ENCODE measurements at places on chromosomes 11 and 22.

DNA sequence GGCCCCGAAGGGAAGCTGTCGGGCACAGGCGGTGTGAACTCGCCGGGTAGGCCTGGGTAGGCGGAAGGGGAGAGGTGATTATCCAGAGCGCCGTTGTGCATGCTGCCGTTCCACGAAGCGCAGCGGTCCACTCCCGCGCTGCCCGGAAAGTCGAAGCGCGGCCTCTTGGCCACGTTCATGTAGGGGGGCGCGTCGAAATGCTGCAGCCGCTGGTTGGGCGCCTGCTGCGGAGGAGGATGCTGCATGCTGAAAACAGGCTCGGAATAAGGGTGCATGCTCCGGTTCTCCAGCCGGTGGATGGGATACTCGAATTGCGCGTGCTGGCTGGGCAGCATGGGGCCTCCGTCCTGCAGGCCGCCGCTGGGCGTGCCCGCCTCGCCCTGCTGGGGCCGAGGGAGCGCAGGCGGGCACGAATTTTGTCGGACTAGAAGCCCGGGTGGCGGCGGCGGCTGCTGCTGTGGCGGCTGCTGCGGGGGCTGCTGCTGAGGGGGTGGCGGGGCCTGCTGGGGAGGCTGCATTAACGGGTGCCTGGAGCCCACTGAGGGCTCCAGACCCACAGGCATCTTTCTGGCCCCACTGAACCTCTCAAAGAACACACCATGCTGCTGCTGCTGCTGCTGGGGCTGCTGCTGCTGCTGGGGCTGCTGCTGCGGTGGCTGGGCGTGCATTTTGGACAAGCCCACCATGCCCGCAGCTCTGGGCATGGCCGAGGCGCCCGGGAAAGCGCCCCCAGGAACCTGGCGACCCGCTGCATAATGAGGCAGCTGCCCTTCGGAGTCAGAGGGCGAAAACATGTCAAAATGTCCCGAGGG lies 2.3 kb downstream of the MN1 start:
- DNase-seq = no peak

DNA sequence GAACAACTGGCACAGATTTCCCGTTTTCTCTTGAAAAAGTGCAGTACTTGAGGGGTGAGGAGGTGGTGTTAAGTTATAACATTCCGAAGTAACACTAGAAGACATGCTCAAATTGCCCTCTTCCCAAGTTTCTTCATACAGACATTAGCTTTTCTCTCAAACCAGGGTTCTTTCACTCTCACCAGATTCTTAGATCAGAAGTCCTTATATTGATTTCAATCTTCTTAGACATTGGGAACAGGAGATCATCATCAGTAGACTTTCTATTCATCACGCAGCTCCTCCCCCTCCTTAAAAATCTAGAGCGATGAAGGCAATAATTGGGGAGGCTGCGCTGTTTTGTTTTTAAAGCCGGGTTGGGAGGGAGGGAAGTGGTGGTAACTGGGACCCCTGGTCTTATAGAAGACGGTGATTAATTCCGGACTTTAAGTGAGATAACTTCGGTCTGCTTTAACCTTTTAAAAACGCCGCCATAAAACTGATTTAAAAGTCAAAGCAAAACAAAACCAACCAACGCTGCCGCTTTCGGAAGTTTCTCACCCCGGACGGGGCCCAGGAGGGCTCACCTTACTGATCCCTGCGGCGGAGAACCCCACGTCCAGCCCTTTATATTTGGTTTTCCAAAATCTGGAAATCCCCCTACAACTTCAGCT lies 665 bp downstream of the USP28 start:
- DNase-seq = no peak

DNA sequence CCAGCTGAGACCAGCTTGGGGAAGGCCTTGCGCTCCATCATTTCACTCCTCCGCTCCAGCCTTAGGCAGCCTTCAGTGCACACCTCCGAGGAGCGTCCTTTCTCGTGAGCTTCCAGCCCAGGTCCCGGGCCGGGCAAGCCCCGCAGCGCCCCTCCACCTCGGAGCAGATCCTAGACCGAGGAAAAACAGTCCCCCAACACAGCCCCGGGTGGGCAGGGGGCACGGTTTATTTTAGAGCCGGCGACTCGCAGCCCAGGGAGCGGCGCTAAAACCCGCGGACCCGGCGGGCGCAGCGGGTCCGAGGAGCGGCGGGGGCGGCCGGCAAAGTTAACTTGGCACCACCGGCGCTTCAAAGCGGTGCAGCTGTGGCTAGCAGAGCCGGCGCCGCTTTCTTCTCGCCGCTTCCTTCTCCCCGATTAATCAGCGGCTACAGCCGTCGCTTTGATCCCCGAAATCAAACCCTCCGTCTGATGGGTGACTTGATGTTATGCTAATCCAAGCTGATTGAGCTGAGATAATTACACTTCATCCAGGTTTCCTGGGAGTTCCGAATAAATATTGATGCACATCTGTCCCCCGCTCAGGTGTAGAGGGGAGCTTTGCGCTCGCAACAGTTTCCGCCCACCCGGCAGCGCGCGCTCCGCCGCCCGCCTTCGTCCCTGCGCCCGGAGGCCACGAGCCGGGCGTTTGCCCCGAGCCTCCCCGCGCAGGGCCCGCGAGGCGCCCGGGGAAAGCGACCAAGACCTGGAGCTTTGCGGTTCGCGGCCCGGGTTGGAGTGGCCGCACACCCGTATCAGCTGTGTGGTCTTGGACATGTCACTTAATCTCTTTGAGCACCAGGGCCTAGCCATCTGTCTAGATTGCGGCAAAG lies 192.7 kb downstream of the BUD13 start:
- peak; percentile 84 for DNase-seq

- DNase-seq = no peak
Observed at GRCh38 chr11:19827399-19828135, 114.9 kb downstream of the NAV2 start.

DNA sequence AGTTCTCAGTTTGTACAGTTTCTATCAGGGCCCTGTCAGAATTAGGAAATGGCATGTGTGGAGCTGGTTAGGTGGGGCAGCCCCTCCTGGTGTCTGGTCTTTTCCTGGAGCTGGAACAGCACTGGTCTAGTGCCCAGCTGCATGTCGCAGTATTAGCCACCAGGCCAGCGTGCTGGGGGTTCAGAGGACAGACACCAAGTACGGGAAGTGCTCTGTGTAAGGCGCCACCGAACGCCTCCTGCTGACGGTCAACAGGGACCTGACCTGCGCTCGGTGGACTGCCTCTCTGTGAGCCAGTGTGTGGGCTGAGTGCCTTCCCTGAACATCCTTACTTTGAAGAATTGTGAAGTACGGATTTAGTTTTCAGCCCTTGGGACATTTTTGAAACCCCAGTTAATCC lies 33.9 kb downstream of the AP2A2 start:
- no peak for DNase-seq

GRCh38 chr11:81470446-81470845 lies 1263.2 kb downstream of the FAM181B start:
- no peak for DNase-seq

GRCh38 chr22:49320714-49321476 lies 506.8 kb downstream of the BRD1 start:
- DNase-seq = no peak
